ENCODE measurements at places on chromosomes 12 and 14.

- no peak for DNase-seq
These were observed 208.6 kb downstream of the BTG1 start for GRCh38 chr12:91937009-91937408.

- DNase-seq: no peak
These were observed 66.1 kb upstream of the CRY1 start for GRCh38 chr12:107159384-107159900.

- DNase-seq: no peak
These were observed 68.0 kb upstream of the OSBPL8 start for GRCh38 chr12:76627346-76628135.

- no peak for DNase-seq
These were observed 13.1 kb downstream of the ATXN3 start for GRCh38 chr14:92093320-92093719.

DNA sequence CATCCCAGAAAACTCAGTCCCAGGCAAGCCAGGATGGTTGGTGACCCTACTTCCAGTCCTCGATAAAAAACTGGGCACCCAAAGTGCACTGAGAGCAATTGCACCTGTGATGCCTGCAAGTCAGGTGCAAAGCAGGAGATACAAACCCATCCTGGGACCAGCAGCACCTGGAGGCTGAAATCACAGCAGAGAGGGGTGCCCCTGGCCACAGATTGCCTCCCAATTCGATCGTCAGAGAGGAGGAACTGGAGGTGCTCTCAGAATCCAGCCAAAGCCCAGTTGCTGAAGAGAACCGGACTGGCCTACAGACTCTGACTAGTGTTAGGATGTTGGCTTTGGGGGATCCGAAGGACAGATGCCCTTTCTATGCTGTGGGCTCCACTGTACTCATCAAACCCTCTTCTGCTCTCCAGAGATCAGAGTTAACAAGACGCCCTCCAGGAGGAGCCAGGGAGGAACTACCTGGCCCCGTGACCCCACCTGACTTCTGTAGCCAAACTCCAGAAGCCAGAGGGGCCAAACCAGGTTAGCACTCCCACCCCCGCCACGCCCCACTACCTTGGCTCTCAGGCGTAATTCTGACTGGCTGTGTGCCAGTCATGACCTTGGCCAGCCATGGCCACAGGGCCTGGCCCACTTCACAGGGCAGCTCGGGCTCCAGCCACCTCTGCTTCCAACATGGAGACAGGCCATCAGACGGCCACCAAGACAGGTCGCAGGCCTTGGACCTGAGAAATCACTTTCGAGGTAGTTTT lies 284.5 kb upstream of the RTL1 start:
- DNase-seq: no peak

GRCh38 chr14:30297876-30298795 lies 260.8 kb upstream of the G2E3 start:
- DNase-seq: no peak

DNA sequence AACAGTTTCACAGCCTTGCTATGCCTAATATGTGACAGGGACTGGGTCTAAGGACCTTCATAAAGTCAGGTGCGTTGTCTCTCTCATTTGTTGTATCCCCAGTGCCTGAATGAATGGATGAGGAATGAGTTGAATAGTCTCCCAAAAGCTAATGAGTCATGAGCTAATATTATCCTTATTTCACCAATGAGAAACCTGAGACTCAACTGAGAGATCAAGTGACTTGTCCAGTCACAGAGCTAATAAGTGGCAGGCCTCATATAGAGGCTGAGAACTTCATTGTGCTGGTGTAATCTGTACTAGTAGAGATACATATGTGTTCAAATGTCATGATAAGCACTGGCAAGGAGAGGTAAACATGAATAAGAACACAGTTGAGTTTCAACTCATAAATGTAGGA lies 612.4 kb downstream of the NRXN3 start:
- no peak for DNase-seq

GRCh38 chr12:124658806-124659402 lies 91.5 kb upstream of the NCOR2 start:
- DNase-seq: no peak

DNA sequence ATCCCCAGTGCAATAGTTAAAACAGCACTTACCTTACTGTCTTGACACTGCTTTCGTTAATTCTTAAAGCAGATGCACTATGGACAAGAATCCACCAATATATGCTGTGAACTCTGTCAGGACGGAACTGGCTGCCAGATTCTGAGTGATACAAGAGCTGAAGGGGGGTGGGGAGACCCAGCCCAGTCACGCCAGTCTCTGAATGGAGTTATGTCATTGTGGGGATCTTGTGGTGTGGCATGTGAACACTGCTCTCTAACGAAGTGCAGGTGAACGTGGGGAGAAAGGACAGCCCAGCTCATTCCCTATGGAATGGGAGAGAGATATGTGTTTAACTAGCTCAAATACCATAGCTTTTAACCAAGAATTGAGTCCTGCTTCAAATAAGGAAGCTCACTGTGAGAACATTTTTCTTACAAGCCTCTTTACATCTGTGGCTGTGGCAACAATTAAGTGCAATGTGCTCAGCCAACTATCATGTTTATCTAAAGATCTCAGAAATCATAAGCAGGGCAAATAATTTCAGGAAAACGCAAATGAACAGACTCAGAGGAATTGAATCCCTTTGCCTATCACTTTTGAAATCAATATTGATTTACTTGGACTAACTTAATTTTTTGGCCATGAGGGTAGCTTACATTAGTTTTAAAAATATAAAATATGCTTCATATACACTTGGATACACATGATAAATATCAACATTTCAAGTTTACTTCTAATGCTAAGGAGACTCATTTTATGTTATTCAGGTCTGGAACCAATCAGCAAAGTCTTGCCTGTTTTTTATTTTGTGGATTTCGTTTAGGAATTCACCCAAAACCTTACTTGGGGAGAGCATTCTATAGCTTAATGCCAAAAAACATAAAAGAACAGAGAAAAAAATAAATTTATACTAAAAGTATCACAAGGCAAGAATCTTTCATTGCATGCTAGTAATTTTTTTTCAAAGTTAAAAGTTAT lies at the start of gene LUM:
LUM (minus strand) TSS at position 129 of the 960 bp plus-strand sequence. CDS start 2,515 bp downstream, outside the sequence.
- peak; percentile 92 for DNase-seq

- peak; percentile 55 for DNase-seq
These were observed 79.9 kb upstream of the KCNA1 start for GRCh38 chr12:4829793-4830162.

- peak; percentile 63 for DNase-seq
These were observed 4.2 kb downstream of the PLEKHG3 start for GRCh38 chr14:64708148-64709004.

GRCh38 chr14:81161088-81161487 lies 59.7 kb downstream of the GTF2A1 start:
- DNase-seq: peak; percentile 18

DNA sequence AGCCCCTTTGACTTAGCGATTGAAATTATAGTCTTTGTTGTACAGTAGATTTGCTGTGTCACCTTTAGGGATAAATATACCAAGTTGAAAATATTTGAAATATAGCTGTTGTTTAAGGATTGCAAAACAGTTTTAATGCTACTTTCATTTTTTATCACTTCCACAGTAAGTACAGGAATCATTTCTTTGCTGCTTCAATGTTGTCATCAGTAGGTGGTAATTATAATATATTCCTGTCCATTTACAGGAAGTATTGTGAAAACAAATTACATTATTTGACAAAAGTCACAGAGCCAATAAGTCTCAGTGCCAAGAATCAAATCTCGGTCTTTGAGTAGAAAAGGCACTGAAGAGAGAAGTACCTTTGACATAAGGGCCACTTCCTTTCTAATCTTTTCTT lies 342.6 kb upstream of the RGS6 start:
- DNase-seq: no peak

- DNase-seq: peak; percentile 68
These were observed at the start of gene DTX3 for GRCh38 chr12:57604454-57604991. Gene DTX3, plus strand, starts transcription at chr12:57604824. Its CDS starts 1,694 bp downstream, at chr12:57606518.

DNA sequence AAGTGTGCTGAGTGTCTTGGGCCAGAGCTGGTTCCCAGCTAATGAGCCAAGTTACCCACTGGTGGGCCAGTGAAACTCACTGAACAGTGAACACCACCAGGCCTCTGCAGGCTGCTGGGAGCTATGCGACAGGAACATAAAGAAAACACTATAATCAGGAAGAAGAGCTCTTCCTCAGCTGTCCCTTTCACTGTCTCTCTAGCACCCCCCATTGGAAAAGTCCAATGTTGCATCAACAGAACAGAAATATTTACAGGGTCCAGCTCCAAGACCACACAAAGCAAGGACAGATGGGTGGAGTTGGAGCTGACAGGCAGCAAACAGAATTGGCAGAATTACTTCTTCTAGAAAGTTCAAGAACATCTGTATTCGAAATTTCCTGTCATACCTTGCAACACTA lies 903.6 kb upstream of the TMEM132C start:
- no peak for DNase-seq

- DNase-seq: no peak
These were observed 666.6 kb downstream of the DIO2 start for GRCh38 chr14:79544698-79545070.

- DNase-seq: no peak
These were observed 35.0 kb upstream of the FUT8 start for GRCh38 chr14:65377576-65377975.

DNA sequence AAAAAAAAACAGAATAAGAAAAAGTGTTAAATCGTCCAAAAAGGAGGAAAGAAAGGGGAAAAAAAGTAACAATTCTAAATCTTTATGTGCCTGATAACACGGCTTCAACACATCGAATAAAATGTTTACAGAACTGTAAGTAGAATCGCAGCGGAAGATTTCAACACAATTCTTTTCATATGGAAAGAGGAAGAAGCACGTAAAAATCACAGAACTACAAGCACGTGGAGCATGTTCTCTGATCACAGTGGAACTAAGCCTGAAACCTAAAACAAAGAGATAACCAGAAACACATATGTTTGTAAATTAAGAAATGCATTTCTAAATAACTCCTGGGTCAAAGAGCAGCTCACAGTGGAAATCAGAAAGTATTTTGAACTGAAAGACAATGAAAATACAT lies 8.7 kb downstream of the CLEC7A start:
- no peak for DNase-seq
